ENCODE measurements at places on chromosomes 7 and 10.

DNA sequence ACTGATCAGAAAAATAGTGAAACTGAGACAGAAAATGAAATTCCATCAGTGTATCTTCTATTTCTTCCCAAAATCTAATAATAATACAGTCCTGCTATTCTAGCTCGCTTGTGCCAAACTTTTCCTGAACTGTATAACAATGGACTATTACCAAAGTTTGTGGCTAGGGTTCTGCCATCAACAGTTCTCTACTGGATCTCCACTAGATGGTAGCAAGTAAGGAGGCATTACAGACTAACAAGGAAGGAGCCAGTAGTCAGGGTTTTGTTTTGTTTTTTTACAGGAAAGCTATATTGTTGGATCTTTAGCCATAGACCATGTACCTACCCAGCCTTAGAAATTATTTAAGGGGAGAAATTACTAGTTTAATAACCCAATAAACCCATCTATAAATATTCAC lies 10.8 kb downstream of the MTERF1 start:
- DNase-seq: no peak

DNA sequence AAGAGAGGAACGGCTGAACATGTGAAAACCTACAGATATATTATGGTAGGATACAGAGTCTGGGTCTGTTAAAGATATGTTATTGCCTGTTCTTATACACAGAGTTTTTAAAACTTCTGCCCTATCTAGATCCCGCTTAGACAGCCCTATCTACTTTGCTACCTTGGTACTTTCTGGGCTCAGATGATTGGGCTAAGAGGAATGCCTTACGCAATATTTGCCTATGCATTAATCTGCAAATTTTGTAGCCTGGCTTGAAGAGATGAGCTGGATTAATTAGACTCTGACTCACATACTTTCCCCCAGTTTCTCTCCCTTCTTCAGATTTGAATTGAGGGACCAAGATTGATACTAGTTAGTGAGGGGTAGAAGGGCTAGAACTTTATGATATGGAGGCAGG lies 33.6 kb upstream of the A1CF start:
- DNase-seq: no peak

DNA sequence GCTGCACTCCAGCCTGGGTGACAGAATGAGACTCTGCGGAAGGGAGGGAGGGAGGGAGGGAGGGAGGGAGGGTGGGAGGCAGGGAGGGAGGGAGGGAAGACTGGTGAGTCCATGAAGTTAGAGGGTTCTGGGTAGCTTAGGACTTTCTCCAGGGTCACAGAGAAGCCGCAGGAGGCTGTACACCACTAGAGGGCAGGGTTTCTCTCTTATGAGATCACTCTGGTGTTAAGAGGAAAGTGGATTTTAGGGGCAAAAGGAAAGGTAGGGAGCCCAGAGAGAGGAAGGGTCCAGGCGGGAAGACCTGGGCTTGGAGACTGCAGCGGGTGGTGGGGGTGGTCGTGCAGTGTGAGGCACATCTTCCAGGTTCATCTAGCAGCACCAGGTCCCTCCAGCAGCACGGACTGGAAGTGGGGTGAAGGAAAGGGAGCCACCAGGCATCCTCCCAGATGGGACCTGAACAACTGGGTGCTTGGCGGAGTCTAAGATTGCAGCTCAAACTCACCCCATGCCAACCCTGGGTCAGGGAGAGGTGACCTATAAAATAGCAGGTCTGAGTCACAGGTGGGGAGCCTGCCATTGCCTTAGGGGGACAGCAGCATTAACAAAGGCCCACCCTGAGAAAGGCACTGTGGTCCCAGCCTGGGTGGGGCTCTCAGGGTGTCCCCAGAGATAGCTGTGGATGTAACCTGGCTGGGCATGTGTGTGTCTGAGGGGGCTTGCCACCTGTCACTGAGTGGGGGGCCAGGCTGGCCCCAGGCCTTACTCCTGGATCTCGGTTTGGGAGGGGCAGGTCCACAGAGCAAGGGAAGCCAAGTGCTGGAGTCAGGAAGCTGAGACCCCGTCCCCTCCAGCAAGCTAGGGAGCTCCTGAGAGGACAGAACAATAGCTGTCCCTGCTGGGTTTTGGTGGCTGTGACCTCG lies 48.5 kb upstream of the SLC29A3 start:
- no peak for DNase-seq

DNA sequence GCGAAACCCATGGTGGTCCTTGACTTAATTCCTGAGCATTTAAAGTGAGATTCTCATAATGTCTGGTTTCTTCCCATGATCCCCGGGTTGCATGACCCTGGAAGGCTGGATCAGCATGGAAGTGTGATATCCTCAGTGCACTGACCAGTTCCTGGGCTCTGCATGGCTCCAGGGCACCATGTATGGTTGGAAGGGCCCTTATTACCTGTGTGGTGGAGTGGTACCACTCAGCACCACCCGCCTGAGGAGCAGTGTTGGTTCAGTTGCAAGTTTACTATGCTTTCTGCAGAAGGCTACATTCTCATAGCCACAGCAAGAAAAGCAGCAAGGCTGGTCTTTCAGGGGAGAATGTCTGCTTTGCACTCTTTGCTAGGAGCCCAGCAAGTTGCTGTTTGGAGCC lies 325.7 kb upstream of the MKI67 start:
- DNase-seq: no peak

- no peak for DNase-seq
Measured at GRCh38 chr7:120981888-120982615, 6.5 kb upstream of the CPED1 start.

- no peak for DNase-seq
Measured at GRCh38 chr10:69492091-69492745, 41.0 kb downstream of the TSPAN15 start.

DNA sequence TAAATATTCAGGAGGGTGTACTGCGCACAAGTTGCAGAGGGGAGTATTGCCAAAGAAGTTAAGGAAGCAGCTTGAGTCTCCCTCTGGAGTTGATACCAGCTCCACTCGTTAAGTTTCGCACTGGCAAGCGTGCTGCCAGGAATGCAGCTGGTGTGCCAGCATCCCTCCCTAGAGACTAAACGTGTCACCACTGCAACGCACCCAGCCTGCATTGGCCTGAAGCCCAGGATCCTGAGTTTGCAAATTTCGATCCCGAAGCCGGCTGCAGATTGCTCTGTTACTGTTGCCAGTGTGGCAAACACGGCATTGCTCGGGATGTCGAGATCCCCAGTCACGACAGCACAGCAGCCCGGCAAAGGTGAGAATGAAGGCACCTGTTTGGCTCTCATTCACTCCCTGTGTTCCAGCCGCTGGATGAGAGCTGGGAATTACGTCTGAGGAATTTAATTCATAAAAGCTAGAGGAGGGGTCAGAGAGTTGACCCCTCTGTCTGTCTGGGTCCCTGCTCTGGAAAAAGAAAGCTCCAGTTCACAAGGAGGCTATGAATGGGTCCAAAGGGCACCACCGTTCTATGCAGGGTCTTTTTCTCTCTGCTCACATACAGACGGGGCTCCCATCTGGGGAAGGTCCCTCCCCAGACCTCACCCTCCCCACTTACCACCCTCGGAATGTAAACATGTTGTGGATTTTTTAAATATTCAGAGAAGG lies 61.0 kb downstream of the NRP1 start:
- no peak for DNase-seq

DNA sequence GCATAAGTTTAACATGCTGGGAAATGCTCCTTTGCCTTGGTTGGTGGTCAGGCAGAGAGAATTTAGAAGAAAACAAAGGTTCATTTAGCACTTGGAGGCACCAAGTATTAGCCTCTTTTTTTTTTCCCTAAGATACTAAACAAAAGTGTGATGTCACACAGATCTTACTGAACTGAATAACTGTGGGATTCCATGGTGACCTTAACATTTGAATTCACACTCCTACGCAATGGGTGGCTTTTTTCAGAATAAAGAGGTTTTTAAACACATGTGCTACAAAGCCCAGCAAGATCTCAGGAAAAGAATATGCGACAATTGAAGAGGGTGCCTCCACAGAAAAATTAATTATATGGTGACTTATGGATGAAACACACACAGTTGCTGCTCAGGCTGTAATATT lies 133.4 kb upstream of the ABCB5 start:
- no peak for DNase-seq

- DNase-seq: no peak
Measured at GRCh38 chr7:152617056-152617455, 58.9 kb downstream of the XRCC2 start.

GRCh38 chr10:14491811-14492210 lies 161.1 kb upstream of the FRMD4A start:
- no peak for DNase-seq

- no peak for DNase-seq
Measured at GRCh38 chr10:86954681-86955500, 2.5 kb downstream of the MMRN2 start.

DNA sequence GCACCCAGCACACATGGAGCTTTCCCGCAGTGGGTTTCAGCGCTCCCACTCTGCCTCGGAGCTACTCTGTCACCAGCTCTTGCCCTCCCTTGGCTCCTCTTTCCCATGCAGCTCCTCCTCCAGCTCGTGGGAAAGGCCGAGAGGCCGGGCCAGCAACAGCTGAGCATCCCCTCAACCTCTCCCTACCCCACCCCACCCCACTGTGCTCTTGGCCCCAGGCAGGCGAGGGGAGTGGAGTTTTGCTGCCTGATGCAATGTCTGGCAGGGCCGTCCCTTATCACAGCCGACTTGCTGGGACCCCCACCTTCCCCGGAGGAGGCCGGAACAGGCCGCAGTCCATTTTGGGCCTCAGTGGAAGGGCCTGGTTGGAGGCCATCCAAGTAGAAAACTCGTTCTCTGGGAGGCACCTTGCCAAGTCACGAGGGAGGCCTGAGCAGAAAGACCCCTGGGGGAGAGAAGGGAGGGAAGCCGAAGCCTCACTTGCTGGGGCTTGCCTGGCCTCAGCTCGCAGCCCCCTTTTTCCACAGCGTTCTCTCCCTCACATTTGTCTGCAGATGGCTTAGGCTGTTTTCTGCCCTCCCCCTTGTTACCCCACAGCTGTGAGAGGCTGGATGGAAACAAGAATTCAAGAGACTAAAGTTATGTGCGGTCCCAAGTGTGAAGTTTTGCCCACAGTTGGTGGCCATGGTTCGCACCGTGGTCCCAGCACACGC lies 35.3 kb downstream of the CHST3 start:
- peak; percentile 13 for DNase-seq

GRCh38 chr10:123136221-123136805 lies 543 bp downstream of the HMX3 start:
- no peak for DNase-seq

DNA sequence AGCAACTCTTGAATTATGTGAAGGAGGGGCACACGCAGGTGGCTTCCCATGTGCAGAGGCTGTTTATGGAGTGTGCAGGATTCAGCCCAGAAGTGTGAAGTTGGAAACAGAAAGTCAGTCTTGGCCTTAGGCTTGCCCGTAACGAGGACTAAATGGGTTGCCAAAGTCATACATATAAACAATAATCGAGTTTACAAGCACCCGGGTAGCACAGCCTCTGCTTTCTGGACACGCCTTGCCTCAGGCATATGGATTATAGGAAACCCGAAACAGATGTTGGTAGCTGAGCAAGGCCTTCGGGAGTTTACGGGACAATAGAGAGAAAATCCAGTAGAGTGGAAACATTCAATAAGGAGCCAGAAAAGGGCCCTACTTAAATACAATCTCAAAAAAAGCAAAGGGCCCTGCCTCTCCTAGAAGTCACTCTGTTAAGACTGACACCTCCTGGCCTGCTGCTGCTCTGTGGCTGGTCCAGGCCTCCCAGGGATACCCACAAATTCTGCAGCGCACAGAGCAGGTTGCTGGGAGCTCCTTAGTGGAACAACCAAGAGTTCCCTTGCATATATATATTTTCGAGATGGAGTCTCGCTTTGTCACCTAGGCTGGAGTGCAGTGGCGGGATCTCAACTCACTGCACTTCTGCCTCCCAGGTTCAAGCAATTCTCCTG lies 48.5 kb downstream of the SMKR1 start:
- no peak for DNase-seq

DNA sequence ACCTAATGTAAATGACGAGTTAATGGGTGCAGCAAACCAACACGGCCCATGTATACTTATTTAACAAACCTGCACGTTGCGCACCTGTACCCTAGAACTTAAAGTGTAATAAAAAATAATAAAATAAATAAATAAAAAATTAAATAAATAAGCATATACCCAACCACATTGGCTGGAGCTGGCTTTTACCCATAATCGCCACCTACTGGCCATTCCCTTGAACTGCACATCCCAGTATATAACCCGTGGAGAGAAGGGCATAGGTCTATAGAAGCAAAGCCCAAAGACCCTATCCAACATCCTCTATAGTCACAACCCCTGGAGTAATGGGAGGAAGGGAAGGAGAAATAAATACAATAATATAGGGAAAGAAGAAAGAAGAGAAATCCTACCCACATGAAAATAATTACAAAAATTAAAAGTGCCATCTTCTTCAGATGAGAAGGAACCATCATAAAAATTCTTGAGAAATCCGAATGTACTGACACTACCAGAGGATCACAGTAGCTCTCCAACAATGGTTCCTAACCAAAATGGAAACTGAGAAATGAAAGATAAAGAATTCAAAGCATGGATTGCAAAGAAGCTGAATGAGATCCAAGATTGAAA lies 65.6 kb downstream of the TWIST1 start:
- peak; percentile 16 for DNase-seq

DNA sequence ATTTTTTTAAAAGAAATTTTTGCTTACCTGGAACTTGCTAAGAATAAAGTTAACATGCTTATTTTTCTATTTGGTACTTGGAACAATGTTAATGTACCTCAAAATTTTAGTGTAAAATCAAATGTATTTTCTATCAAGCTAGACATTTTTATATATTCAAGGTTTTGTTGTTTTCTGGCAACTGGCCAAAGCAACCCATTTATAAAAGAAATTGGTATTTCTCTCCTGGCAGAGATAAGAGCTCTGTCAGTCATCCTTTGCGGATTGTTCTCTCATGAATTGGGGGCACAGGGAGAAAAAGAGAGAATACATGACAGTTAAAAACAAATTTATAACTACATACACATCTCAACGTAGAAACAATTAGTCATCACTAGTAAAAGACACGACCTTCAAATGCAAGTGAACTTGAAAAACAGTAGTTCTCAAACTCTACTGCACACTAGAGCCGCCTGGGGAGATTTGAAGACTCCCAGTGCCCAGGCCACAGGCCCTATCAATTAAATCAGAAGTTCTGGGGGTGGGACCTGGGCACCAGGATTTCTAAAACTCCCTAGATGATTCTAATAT lies 152.4 kb upstream of the LAMB4 start:
- DNase-seq: no peak
